Stimulated activated CD8-positive, alpha-beta memory T cell treated with anti-CD3 and anti-CD28 coated beads, Interleukin-7, amount 100 ng/mL, for 48 hours (primary cell): ENCODE measurements at places on chromosomes 13 and 19.

DNA sequence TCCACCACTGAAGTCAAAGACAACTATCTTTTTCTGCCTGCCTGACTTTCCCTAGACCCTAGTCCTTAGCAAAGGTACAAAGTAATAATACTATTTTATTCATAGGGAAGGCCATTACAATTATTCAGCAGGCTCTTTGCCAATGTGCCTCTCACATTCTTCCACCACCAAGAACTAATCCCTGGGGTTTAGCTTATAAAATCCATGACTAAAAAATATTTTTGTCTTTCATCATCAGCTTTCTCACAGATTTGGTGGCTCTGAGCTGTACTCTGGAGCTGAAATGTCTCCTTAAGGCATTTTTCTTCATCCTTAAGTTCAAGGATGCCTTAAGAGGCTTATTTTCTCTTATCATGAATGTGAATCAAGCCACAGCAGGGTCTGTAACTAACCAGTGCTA is 96.1 kb downstream of the OXGR1 start:
- no peak for DNase-seq

DNA sequence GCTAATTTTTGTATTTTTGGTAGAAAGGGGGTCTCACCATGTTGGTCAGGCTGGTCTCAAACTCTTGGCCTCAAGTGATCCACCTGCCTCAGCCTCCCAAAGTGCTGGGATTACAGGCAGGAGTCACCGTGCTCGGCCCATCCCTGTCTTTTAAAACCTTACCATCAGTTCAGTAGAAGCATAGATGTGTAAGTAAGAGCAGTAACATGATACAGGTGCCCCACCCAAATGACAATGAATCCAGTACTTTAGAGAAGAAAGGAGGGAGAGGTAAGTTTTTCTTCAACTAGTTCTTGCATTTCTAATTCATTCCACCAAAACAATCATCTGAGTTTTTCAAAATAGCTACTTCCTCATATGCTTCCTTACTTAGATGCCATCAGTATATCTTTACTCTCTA is 21.9 kb downstream of the SPRY2 start:
- DNase-seq, result no peak

- no peak for DNase-seq
Observed at GRCh38 chr19:45222724-45223123, 22.5 kb downstream of the EXOC3L2 start.

DNA sequence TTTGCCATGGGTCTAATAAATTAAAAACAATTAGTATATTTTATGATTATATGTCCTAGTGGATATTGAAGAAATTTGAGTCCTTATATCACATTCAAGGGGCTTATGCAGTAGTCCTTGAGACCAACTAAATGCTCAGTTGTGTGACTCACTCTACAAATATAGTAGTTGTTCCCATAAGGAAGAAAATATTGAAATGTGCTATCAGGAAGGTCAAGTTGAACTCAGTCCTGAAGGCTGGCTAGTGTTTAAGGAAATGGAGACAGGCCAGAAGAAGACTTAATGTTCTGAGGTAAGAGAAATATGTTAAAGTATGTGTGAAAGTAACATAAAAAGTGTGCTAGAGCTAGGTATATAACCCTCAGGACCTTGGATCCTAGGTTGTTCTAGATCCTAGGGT is 766.1 kb upstream of the GPC6 start:
- no peak for DNase-seq

DNA sequence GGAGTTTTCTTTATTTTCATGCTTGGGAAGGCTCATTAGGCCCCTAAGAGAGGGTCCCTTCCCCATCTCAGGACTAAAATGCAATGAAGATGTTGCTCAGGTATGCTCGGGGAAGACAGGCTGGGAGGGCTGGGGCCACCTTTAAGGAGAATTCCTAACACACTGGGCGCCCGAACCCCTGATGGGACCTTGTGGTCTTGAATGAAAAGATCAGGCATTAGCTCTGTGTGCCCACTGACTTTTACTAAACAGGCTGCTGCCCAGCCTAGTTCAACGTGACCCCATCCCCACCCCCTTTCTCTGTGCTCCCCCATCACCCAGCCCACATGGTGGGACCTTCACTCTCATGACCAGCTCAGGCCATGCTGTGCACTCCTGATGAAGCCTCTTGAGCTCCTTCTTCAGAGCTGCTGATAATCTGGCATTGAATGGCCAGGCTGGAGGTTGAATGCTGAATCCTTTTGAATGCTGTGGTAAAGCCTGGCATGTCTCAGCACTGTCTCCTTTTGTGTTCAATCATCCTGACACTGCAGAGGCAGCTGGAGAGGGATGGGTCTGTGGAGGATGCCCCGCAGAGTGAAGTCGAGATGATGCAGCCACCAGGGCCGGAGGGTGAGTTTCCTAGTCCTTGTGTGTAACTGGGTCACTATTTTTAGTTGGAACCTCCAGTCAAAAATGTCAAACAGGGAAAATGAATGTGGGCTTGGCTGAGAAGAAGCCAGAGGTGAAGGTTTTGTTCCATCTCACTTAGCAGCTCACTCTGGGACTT is 209.1 kb downstream of the UQCRFS1 start:
- DNase-seq, result no peak

- DNase-seq, result no peak
Observed at GRCh38 chr19:11377237-11377636, 2.8 kb downstream of the SWSAP1 start.

- DNase-seq, result no peak
Observed at GRCh38 chr19:47652285-47652684, 43.4 kb downstream of the BICRA start.

DNA sequence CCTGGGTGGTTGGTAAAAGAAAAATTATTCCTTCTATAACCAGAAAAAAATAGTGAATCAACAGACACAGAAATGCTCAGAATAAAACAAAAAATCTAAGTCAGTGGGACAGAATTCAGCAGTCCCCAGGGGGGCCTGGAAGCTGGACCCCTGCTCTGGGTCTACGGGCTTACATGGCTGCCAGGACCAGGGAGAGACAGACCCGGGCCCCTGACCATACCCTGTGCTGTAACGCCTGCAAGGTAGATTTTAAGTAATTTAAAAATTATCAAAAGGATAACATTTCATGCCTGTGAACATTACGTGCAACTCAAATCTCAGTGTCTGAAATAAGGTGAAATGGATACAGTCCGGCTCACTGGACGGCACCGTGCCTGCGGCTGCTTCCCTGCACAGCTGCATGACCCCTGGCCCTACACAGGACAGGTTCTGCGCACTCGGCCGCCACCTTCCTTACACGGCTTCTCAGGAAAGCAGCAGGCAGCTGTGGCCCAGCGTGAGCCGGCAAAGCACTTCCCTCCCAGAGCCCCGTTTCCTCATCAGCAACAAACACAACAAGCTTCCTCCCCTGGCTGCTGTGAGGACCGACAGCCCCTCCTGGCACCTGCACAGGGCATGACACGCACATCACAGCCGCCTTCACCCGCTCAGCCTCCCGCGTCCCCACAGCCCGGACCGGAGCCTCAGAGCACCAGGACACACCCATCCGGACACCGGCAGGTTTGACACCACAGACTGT is 22.2 kb downstream of the RASA3 start:
- DNase-seq, result peak; percentile 52

DNA sequence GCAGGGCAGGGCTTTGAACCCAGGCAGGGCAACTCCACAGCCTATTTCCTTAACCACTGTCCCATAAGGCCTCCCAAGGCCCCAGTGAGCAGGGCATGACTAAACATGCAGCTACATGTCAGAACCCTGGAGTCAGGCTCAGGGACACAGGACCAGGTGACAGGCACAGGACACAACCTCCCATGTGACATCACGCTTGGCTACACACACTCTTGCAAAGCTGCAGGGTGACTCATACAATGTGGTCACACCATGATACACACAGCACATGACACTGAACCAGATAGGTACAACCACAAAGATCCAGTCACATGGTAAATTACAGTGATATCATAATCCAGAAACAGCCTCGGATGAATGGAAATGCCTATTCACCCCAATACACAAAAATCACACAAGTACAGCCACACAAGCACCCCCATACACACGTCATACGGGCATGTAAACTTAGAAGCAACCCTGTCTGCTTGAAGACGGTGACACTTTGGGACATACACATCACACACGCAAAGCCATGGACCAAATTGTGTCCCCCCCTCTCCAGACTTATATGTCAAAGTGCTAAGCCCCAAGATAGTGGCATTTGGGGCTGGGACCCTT is 14.5 kb downstream of the KLK4 start:
- no peak for DNase-seq

GRCh38 chr19:55685776-55686175 is 10.8 kb downstream of the EPN1 start:
- DNase-seq, result no peak

DNA sequence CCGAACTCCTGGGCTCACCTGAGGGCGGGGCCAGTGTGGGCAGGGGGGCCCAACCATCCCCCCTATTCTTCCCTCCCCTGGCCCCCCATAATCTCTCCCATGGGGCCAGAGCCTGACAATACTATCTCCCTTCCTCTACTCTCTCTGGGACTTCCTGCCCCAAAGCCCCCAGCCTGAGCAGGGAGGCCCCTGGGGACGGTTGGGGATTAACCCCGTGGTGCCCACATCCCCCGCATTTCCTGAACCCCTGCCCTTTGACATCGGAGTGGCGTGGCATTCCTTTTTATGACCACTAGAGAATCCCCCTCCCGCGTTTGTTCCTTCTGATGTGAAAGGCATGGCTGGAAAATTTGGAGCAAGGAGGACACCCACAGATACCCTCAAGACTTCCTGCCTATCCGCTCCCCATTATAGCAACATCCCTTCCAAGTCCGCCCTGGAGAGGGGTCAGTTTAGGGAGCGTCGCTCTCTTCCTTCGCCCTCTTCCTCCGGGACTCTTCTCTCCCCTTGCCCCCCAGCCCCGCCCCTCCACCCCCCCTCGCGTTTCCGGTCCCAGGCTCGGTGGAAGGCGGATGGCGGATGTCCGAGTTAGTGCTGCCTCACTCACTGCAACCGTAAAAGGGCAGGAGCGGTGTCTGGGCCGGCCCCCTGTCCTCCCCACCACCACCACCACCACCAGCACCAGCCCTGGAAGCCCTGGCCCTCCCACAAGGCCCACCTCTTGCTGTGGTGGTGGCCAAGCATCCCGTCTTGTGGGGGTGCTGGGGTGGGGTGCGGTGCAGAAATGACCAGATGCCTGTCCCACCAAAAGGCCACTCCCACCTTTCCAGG is 1.8 kb downstream of the VASP start:
- DNase-seq, result no peak

DNA sequence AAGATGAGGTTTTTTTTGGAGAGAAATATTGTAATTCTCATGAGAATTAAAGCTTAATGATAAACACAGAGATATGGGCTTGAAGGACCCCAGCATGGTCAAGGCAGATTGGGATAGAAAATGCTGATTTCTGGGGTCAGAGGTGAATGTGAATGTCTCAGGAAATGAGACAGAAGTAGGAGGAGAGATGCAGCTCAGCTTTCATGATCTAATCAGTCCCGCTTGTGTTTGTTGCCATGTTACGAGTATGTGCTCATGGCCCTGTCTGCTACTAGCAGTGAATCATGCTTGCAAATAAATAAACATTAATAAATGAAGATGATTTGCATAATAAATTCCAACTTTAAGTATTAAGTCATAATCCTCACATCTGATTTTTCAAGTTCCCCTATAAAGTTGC is 23.0 kb upstream of the NDFIP2 start:
- no peak for DNase-seq

GRCh38 chr19:18777301-18778075 is 13.6 kb downstream of the COMP start:
- no peak for DNase-seq

DNA sequence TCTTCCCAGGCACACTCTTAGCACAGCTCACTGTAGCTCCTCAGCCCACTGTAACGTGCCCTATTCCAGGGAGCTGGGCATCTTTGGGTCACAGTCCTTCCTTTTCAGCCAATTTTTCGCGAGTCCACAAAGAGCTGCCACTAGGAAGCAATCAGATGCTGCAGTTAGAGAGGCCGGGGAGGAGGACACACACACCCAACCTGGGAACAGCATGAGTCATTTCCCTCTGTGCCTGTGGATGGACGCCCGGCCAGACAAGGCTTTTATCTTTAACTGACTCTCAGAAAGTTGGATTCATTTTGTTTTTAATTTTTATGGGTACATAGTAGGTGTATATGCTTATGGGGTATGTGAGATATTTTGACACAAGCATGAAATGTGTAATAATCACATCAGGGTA is 918.6 kb downstream of the UQCRFS1 start:
- DNase-seq, result no peak

DNA sequence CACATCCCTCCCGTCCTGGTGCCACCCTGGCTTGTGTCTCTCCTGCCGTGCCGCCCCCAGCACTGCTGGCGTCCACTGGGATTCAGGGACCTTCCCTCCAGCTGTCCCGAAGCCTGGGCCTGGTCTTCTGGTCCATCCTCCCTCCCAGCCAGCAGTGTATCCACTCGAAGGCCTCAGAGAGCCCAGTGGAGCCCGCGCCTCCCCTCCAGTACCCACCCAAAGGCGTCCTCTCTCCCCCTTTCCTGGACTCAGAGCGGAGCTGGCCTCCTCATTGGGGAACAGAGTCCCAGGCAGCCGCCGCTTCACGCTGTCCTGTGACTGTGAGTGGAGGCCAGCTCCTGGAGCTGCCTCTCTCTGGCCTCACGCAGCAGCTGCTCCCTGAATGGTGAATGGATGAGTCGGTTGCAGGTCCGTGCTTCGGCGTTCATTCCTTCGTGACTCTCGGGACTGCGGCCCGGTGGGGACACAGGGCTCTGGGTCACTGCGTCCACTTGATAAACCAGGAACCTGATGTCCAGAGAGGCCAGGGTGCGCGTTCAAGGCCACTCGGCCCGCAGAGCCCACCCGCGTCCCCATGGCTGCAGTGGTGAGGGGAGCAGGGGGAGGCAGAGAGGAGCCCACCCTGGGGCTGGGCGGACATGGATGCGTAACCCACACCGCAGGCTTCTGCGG is 12.1 kb downstream of the ONECUT3 start:
- DNase-seq, result no peak

DNA sequence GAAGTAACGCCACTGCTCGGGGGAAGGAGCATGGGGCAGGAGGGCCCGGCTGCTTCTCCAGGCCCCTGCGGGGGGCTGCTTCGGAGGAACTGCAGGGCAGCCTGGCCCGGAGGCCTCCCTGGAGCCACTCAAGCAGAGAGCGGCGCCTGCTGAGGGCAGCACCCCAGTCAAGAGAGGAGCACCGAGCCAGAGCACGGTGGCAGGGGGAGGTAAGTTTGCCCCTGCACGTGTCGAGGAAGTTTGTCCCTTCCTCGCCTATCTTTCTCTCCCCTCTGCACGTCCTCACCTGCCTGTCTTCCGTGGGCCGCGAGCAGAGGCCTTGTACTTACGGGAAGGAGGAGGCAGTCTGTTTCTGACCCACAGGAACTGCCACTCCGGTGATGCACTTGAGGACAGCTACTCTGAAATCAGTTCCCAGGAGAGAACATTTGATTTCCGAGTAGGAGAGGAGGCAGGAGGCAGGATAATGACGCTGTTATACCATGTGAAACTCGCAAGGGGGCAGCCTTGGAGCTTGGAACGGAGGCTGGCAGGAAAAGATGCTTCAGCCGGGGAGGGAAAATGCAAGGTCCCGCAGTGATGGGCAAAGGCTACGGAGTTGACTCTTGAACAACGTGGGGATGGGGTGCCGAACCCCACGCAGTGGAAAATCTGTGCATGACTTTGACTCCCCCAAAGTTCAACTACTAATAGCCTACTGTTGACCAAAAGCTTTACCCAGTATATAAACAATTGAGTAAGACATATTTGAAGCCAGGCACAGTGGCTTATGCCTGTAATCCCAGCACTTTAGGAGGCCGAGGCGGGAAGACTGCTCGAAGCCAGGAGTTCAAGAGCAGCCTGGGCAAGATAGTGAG is 5.0 kb downstream of the FFAR1 start:
- DNase-seq, result peak; percentile 69
